ENCODE measurements at places on chromosomes 12 and 14.
A peak's percentile ranks its signal among the peaks of the same experiment; 100 is the strongest.

- peak; percentile 84 for DNase-seq
Measured at GRCh38 chr12:108801736-108802100, 55.7 kb downstream of the SSH1 start.

DNA sequence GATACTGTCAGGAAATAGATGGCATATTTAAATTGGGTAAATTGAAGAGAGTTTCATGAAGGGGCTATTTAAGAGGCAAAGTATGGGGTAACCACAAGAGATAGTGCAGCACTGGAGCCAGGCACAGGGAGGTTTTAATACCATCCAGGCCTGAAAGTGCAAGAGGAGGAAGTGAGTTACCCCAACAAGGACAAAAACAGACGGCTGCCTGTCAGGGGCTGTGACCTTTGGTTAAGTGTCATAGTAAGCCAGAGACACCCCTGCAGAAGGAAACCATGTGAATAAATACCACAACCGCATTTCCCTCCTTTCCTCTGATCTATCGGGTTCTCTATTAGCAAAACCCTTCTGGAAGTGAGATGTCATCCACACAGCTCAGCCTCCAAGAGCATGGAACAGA, 122.0 kb upstream of the DHRS4 start:
- no peak for DNase-seq

DNA sequence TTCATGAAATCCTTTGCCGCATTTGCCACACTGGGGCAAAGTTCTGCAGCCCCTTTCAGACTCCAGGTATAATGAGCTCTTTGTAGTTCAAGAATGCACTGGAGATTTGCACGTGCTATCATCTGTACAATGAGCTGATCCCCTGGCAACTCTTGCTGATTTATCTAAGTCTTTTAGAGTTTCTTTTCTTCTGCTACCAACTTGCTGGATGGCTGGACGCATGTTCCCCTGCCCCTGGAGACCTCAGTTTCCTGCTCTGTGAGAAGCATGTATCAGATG, 103.2 kb downstream of the CMKLR1 start:
- DNase-seq: no peak

GRCh38 chr12:126204326-126204725, 1139.1 kb downstream of the AACS start:
- no peak for DNase-seq

DNA sequence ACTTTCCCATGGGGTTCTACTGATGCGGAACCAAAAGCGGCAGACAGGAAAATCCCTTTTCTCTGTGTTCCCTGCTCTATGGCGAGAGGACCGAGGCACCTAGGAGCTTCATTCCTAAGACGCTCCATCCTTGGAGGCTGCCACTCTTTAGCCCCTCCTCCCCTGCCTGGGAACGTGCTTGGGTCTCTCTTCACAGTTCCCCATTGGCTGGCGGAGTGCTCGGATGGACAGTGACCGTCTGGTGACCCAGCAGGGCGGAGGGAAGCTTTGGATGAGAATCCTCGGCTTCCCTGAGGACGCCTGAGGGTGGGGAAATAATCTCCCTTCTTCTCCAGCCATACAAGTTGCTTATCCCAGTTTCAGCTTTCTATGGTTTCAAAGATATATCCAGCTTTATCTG, 37.3 kb downstream of the KCNA5 start:
- DNase-seq: no peak

DNA sequence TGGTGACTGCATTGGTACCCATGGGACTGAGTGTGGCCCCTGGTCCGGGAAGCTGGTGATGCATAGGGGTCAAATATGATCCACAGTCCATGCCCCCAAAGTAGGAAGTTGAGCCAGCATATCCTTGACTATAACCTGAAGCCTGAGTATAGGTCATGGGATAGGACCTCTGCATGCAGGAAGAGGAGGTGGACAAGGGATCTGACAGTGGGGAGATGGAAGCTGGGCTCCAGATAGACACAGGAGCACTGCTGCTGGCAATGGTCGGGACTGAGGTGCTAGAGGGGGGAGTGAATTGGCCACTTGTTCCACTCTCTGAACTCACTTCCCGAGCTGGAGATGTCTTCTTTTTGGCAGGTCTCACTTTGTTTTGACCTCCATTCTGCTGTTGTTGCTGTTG, 8.4 kb downstream of the OTX2 start:
- DNase-seq: no peak

GRCh38 chr14:77649326-77649725, 32.9 kb upstream of the SPTLC2 start:
- DNase-seq: no peak

DNA sequence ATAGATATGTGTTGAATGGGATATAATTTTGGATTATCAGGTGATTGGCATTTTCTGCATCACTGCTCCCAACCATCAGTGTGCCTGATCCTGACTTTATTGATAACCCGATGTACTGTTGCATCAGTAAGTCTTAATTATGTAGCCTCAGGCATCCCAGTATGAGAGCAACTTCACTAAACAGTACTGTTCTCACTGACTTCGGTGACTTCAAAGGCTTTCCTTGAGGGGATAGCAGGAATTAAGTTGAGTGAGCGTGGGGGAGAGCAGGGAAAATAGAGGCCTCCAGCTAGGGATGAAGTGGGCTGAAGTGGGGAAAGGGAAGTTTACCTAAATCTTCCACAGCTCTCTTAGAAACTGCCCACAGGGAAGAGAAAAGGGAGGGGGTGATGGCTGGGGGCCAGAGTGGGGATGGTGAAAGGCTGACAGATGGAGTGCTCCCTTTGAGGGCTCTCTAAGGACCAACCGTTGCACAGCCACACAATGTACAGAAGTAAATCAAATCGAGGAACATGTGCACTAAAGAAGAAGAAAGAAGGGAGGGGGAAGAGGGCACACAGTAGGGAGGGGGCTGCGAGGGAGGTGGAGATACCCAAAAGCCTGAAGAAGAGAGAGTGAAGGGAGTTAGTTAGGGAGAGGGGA, 10.7 kb upstream of the NEUROD4 start:
- DNase-seq: no peak

DNA sequence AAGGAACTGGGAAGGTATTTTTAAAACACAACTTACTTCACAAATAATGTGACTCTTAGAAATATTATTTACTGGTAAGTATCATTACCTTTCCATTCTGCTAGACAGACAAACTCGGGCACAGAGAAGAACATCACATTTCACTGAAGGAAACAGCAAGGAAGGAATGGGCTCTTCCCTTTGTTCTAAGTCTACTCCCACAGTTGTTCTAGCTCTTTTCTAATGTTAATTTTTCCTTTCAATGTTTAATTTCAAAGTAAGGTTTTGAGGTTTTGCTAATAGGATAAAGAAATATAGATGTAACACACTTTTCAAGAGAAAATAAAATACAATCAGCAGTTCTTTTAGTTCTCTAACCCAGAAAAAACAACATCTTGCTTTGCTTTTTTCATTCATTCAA, 7.0 kb downstream of the NID2 start:
- no peak for DNase-seq

GRCh38 chr14:72553656-72554055, 340.2 kb downstream of the DPF3 start:
- no peak for DNase-seq

- no peak for DNase-seq
Measured at GRCh38 chr14:63854330-63854729, 1.5 kb downstream of the SYNE2 start.

GRCh38 chr14:72714094-72714493, 179.8 kb downstream of the DPF3 start:
- no peak for DNase-seq

GRCh38 chr14:94345344-94346064, 22.4 kb upstream of the SERPINA6 start:
- peak; percentile 56 for DNase-seq

GRCh38 chr12:80233926-80234325, 134.6 kb downstream of the OTOGL start:
- DNase-seq: no peak

GRCh38 chr12:108772247-108772646, 40.9 kb upstream of the CORO1C start:
- DNase-seq: no peak

Data from right atrium auricular region (tissue), 2 donors.